IgD-negative memory B cell (primary cell): ENCODE measurements at places on chromosomes 16 and 17. TPM values are rescaled to one million over a fixed set of nuclear protein-coding genes. Genes with fewer than 3 reads are reported as not detected.

Gene USH1G
- not detected for polyA plus RNA-seq

Gene TIGD7
- 4.4 TPM for polyA plus RNA-seq

Gene TBX21
- 10.0 TPM for polyA plus RNA-seq

Gene KRT24
- not detected for polyA plus RNA-seq

Gene TBC1D3H
- polyA plus RNA-seq = not detected

Gene ABAT
- 3.3 TPM for polyA plus RNA-seq

Gene CDRT4
- polyA plus RNA-seq = 0.50 TPM

Gene AKAP1
- 21.4 TPM for polyA plus RNA-seq

Gene HAGHL
- 10.0 TPM for polyA plus RNA-seq
